Activated CD8-positive, alpha-beta memory T cell treated with anti-CD3 and anti-CD28 coated beads for 1 hour (primary cell): ENCODE measurements at places on chromosomes 4 and X.

DNA sequence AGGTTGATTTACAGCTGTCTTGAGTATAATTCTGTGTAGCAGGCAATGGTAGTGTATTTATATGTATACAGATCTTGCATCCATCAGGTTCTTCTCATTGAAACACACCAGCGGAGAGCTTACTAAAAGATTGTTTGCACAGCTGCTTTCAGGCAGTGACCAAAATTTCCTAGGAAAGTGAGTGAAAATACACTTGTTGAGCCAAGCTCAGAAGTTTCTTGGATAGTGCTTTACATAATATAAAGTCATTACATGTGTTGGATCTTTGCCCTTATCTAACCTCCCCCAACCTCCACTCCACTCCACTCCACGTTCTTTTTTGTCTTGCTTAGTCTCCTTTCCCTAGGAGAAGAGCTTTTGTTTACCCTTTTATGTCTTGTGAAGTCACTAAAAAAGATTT, 34.1 kb downstream of the CNKSR2 start:
- DNase-seq = no peak

DNA sequence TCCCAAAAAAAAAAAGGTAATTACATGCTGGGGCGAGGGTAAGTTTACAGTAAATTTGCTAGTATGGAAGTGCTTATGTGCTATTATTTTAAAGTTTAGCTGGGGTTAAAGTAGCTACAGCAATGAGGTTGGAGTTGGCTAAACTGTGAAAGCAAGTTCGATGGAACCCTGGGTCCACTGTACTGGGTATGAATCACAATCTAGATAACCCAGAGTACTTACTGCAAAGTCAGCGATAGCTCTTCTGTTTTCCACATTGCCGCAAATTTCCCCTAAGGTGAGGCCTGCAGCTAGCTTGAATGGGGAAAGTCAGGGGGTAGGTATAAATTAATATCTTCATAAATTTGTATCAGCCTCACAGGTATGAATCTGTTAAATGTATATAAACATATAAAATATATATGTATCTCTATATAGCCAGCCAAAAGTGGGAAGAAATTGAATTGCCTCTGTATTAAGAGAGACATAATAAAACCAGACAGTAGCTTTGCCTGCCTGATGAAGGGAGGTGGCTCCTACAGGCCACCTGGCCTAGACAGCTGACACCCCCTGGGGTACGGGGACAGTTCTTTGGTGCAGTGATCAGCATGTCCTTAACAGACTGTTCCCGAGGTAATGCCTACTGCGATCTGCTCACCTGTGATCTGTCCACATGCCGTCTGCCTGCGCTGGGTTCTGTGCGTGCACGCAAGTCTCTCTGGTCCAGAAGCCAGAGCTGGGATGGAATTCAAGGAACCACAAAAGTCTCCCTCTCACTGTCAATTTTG, 30.6 kb downstream of the CLRN2 start:
- DNase-seq = no peak

GRCh38 chr4:134278675-134279074, 77.1 kb upstream of the PABPC4L start:
- DNase-seq = no peak

- no peak for DNase-seq
Measured at GRCh38 chr4:82561786-82562563, at the start of gene TMEM150C. TSS of gene TMEM150C (minus strand) at chr4:82561988. CDS start at chr4:82504657, 57,331 bp downstream.

DNA sequence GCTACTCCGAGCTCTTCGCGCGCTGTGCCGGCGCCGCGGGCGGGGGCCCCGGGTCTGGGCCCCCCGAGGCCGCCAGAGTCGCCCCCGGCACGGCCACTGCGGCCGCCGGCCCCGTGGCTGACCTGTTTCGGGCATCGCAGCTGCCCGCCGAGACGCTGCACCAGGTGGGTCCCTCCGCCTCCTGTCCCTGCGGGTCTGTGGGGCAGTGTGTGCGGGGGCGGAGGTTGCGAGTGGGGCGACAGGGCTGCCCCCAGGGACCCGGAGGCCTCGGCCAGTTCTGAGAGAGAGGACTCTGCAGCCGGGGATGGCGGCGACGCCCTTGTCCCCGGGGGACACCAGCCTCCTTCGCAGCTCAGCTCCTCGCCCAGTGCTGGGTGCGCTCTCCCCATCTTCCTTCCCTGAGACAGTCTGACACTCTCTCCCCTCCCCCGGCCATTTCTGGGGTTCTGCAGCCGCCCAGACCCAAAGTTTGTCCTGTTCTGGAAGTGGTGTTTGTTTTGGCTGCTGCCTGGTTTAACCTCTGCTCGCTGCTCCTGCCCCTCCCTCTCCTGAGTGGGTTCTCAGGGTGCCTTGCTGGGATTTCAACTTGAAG, 609 bp downstream of the REPS2 start:
- no peak for DNase-seq

DNA sequence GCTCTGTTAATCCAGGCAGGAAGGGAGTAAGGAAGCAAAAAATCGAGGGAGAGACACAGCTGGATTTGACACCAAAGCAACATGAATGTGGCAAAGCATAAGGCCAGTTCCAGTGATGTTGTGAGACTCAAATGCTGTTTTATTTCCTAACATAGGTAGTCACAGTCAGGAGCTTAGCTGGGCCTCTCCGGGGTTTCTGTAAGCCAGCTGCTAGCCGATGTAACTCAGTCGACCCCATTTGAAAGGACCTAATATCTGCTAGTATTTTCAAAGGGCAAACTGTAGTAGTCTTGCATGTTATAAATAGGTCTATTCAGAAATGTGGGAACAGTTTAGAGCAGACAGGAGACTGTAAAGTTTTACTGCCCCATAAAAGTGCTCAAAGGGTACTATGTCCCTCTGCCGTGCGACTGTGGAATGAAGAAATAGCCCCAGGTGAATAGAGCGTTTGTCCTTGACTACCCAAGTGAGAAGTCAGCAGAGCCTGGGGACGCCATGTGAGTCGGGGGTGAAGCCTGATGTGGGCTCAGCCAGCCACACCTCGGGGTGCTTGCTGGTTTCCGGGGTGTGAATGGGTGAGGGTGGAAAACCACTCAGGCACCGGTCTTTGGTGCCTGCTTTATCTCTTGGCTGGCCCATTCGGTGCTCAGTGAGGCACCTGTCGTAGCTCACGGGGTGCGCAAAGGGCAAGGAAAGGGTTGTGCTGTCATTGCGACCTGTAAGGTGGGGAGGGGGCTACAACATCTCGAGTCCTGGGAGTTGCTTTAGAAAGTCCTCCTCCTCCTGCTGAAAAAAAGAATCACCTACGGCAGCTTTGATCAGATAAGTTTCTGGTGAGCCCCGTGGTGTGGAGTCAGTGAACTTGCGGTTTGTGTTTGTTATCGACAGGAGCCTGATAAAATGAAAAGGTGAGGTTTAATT, 745 bp downstream of the TRIM2 start:
- DNase-seq = no peak

DNA sequence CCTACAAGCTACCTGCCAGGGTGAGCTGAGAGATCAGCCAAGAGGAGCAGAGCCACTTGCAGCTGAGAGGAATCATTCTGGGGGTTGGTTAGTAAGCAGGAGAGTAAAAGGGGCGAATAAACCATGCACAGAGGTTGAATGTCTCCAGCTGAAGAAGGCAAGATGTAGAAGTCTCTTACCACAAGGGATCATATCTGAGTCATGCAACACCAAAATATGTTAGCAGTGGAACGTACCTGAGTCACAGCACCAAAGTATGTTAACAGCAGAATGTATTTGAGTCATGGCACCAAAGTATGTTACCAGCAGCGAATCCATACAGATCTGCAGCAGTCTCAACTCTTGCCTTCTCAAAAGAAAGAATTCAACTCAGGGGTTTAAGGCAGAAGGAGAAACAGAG, 29.9 kb downstream of the C4orf51 start:
- DNase-seq = no peak

DNA sequence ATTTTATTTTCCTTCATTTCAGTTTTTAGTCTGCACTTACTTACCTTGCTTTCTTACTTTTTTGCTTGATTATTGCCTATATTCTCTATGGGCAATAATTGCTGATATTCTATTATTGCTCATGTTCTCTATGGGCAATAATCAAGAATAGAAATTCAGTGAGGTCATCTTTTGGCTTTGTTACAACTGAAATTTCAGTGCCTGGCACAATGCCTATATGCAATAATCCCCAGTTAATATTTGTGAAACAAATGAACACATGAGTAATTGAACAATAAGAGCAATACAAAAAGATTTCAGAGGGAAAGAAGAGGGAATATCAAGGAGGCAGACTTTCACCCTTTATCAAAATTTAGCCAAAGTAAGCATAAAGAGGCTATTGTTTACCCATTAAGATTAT, 48.6 kb upstream of the ARSJ start:
- no peak for DNase-seq

- no peak for DNase-seq
Measured at GRCh38 chrX:45747905-45748304, 547.2 kb upstream of the DIPK2B start.

- DNase-seq = no peak
Measured at GRCh38 chr4:55993994-55994663, 45.4 kb downstream of the CEP135 start.

DNA sequence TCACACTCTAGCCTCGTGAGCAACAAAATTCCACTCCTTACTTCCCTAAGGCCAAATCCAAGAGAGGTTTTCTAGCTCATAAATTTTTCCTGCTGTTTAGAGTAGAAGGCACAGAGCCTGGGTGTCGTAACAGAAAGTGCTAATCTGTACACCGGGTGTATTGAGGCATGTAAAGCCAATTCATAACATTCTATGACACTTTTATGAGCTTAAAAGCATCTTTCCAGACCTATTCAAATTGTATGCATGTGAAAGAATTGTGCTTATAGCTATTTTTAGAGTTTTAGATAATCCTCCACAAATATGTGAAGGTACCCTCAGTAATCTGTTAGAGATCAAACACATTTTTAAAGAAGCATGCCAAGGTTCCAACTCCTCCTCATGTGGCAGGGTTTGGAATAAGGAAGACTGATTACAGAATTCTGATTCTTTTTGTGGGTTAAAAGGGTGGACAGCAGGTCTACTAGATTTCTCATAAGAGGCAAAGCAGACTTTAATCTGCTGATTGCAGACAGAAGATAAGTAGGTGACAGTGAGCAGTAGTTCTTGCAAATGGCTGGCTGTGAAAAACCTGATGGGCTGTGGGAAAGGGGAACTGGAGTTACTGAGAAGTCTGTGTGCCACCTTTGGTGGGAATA, 25.5 kb upstream of the LRCH2 start:
- no peak for DNase-seq

- no peak for DNase-seq
Measured at GRCh38 chr4:7392438-7393421, 42.0 kb downstream of the PSAPL1 start.

- no peak for DNase-seq
Measured at GRCh38 chrX:53544936-53545335, 110.8 kb upstream of the HSD17B10 start.

GRCh38 chr4:82765134-82765533, 33.5 kb downstream of the SCD5 start:
- no peak for DNase-seq

GRCh38 chr4:159765382-159765781, 662.5 kb downstream of the RAPGEF2 start:
- no peak for DNase-seq

- DNase-seq = no peak
Measured at GRCh38 chr4:7422898-7423180, 11.9 kb downstream of the PSAPL1 start.

DNA sequence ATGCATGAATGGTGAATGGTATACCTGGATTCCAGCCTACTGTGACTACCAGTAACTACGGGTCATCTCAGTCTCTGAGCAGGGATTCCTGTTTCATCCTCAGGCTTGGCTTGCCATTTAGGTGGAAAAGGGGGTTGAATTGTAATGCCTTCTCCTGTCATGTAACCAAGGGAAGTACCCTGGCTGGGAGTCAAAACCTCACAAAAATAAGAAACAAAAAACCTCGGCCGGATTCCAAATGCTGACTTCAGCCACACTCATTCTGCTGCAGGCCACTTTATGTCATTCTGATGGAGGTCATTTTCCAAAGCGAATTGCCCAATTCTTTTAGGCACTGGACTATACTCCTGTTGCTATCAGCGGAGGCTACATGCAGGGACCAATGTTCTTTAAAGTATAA, 324.7 kb downstream of the LDB2 start:
- DNase-seq = no peak

DNA sequence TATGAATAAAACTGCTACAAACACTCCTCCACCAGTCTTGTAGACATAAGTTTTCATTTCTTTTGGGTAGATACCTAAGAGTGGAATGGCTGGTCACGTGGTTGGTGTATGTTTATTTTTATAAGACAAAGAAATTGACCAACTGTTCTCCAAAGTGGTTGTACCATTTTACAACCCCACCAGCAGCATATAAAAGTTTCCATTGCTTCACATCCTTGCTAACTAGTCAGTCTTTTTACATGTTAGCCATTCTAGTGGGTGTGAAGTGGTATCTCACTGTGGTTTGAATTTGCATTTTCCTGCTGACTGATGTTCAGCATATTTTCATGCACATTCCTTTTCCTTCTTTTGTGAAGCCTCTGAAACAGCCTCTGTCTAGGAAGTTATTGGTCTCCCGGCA, 76.2 kb upstream of the ADGRG2 start:
- DNase-seq = no peak

GRCh38 chrX:36160081-36160480, 240.5 kb downstream of the CFAP47 start:
- no peak for DNase-seq

DNA sequence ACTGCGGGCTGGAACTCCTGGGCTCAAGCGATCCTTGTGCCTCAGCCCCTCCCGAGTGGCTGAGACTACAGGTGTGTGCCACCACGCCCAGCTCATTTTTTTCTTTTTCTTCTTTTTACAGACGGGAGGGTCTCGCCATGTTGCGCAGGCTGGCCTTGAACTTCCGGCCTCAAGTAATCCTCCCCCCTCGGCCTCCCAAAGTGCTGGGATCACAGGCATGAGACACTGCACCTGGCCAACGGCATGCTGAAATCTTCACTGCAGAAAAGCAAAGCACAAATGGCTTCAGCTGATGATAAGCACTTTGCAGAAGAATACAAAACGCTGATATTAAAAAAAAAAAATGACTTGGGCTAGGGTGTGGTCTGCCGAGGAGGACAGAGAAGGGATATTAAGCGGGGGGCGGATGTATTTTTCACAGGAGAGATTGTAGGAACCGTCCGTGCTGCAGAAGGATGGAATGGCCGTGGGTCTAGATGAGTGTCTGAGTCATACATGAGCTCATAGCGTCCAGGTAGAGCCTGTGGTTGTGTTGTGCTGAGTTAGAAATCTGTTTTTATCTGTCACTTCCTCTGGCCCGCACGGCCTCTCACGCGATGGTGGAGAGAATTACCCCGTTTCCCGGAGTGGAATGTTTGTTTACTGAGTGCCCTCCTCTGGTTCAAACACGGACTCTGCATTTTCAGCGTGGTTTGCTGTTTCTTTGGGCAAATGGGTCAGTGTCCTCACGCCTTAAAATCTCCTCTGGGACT, 8.5 kb upstream of the AKAP17A start:
- DNase-seq = no peak

- DNase-seq = no peak
Measured at GRCh38 chr4:107669068-107669467, 51.0 kb downstream of the PAPSS1 start.

DNA sequence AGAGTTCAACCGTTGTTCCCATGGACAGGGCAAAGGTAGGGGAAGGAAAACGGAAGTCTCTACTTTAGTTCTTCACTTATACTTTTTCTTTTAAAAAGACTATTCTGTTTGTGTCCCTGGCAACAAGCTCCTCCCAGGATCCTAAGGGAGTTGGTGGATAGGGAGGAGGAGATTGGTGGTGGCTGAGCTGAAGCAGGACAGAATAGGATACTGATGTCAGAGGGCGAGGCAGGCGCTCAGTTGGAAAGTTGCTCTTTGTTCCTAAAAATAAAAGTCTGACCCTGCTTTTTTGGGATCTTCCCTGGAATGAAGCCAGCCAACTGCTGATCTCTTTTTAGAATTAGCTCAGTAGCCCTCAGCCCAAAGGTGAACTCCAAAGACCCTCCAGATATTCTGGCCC, 104.7 kb downstream of the MGST2 start:
- no peak for DNase-seq

GRCh38 chr4:172489861-172490260, 676.7 kb downstream of the GALNTL6 start:
- DNase-seq = no peak
